Naive B cell (primary cell): ENCODE measurements at places on chromosomes 1 and 21.
A peak's percentile ranks its signal among the peaks of the same experiment; 100 is the strongest.

GRCh38 chr1:53463961-53464899 is 5.0 kb downstream of the DMRTB1 start:
- H3K36me3 ChIP-seq: no peaks in the 10 kb centered on the region
- H3K27ac ChIP-seq: no peak overlapping the region
- H3K4me1 ChIP-seq: peaks cover 3% of the 10 kb centered on the region
- no peak overlapping the region for H3K4me3 ChIP-seq

GRCh38 chr1:227315629-227316346 is 2.5 kb downstream of the CDC42BPA start:
- DNase-seq: no peak
- H3K36me3 ChIP-seq: no peaks in the 10 kb centered on the region
- no peak overlapping the region for H3K27ac ChIP-seq
- H3K4me3 ChIP-seq: no peak overlapping the region
- peaks cover 43% of the 10 kb centered on the region for H3K27me3 ChIP-seq

DNA sequence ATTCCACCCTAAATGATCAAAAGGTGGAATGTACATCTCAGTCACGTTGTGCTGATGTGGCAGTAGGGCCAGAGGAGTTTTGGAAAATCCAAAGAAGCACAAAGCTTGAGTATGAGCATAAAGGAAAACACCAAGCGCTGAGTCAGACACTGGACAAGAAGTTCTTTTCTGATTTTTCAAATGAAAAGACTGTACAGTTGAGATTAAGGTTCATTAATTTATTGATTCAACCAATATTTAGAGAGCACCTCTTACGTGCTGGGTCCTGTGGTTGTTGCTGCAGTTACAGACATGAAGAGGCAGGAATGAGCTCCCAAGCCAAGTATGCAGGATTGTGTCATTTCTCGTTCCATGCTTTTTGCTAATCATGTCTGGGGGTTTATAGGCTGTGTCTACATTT is 28.9 kb upstream of the APP start:
- no peak overlapping the region for H3K4me3 ChIP-seq
- H3K27me3 ChIP-seq: no peaks in the 10 kb centered on the region
- H3K4me1 ChIP-seq: no peaks in the 10 kb centered on the region
- DNase-seq: no peak
- H3K27ac ChIP-seq: no peak overlapping the region

- no peak overlapping the region for H3K27ac ChIP-seq
- DNase-seq: no peak
- H3K36me3 ChIP-seq: no peaks in the 10 kb centered on the region
- H3K4me3 ChIP-seq: no peak overlapping the region
Observed at GRCh38 chr1:101284622-101285218, 47.9 kb downstream of the S1PR1 start.

DNA sequence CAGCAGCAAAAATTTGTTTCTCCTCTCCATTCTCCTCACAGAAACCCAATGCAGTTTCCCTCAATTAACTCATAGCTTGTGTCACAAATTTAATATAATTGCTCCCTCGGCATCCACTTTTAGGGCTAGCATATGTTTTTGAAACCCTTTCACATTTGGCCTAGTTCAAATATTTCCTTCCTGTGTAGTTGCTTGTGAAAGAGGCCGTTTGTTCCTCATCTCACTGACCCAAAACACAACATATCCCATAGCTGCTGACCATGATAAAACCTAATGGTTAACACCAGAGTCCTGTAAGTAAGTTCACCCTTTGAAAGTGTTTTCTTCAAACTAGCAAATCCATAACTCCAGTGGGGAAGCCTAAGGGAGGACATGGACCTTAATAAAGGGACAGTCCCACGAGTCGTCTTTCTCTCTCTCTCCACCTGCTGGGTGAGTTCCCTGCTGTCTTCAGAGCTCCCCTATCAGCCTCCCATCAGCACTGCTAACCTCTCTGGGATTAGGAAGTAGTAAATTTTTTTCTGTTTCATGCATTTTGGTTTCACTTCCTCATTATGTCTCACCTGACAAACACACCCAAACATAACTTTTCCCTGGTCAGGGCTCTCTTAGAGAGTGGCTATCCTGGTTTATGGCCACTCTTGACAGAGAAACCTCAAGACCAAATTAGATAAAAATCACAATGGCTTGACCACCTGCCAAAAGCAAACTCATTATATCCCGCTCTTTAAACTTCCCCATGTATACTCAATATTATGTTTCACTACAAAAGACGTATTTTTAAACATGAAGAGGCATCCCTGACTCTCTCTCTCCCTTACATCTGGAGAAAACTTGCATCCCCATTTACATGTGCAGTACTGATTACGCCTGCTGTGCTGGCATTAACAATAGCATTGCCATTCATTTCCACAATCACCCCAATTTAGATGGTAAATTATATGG is 177.7 kb upstream of the HP1BP3 start:
- peaks cover 24% of the 10 kb centered on the region for H3K4me1 ChIP-seq
- no peaks in the 10 kb centered on the region for H3K36me3 ChIP-seq
- H3K27ac ChIP-seq: peak overlapping the region; percentile 39
- peak overlapping the region; percentile 64 for H3K4me3 ChIP-seq
- H3K27me3 ChIP-seq: no peaks in the 10 kb centered on the region

- H3K27me3 ChIP-seq: peaks cover 80% of the 10 kb centered on the region
- H3K4me1 ChIP-seq: peaks cover 36% of the 10 kb centered on the region
- no peak overlapping the region for H3K27ac ChIP-seq
- H3K4me3 ChIP-seq: peak overlapping the region; percentile 82
- no peak for DNase-seq
- H3K36me3 ChIP-seq: no peaks in the 10 kb centered on the region
Observed at GRCh38 chr1:228008391-228009115, 1.8 kb downstream of the WNT3A start.

- H3K4me3 ChIP-seq: no peak overlapping the region
- H3K27ac ChIP-seq: no peak overlapping the region
- DNase-seq: no peak
- no peaks in the 10 kb centered on the region for H3K4me1 ChIP-seq
- H3K36me3 ChIP-seq: no peaks in the 10 kb centered on the region
Observed at GRCh38 chr1:232767305-232768074, 37.7 kb upstream of the MAP10 start.

DNA sequence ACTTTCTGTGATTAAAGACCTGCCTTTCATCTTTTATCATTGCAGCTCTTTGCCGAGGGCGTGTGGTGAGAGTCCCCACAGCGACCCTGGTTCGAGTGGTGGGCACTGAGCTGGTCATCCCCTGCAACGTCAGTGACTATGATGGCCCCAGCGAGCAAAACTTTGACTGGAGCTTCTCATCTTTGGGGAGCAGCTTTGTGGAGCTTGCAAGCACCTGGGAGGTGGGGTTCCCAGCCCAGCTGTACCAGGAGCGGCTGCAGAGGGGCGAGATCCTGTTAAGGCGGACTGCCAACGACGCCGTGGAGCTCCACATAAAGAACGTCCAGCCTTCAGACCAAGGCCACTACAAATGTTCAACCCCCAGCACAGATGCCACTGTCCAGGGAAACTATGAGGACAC is 32.0 kb downstream of the PTGFRN start:
- H3K27me3 ChIP-seq: peaks cover 6% of the 10 kb centered on the region
- H3K36me3 ChIP-seq: no peaks in the 10 kb centered on the region
